ENCODE measurements at places on chromosomes 3 and 15.

DNA sequence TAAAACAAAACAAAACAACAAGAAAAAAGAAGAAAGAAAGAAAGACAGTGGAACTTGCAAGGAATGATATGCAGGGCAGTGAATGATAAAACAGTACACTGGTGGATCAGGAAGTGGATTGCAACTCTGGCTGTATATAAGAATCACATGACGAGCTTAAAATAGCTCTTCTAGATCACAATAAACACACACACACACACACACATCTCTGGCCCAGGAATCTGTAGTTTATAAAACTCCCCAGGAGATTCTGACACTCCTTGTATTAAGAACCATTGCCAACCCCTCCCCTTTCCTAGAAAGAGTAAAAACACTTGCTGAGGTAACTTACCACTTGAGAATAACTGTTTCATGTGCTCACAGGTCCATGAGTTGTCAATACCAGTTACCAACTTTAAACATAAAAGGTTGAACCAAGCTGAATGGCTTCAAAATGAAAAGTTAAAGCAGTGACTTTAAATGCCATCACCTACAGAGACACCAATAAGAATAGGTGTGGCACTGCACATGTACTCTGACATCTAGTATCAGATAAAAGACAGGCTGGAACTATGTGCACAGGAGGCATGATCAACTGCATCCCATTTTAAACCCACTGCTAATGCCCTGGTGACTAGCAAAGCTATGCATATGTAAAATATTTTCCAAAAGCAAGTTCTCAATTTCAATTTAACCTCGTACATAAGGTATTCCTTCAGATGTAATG is 3.9 kb downstream of the CPOX start:
- DNase-seq, result no peak

GRCh38 chr15:31974855-31975829 is 55.2 kb upstream of the CHRNA7 start:
- peak; percentile 37 for DNase-seq

DNA sequence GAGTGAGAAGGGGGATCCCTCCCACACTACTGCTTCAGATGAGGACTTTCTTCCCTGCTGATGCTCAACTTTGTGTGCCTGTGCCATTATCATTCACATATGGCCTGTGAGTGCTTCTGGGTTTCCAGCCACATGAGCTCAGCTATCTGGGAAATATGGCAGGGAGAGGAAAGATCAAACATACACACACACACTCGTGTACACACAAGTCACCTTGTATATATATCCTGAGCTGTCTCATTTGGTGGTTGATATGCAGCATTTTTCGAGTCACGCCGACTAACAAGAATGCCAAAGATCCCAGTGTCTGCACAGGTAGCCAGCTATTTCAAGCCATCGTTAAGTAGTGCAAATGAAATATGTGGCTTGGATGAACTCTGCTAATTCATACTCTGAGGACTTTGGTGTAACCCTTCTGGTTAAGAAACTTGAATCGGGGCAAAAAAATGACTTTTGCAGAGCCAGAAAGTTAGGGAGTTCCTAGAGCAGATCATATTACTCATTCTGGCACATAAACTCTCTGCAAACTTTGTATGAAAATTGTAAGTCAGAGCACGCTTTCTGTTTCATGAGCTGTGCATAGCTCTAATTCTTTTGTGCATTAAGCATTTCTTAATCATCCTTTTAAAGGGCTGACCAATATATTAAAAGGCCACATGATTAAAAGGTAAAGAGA is 24.9 kb upstream of the WNT5A start:
- no peak for DNase-seq

- peak; percentile 36 for DNase-seq
These were observed 325.4 kb downstream of the FOXP1 start for GRCh38 chr3:71258116-71258515.

DNA sequence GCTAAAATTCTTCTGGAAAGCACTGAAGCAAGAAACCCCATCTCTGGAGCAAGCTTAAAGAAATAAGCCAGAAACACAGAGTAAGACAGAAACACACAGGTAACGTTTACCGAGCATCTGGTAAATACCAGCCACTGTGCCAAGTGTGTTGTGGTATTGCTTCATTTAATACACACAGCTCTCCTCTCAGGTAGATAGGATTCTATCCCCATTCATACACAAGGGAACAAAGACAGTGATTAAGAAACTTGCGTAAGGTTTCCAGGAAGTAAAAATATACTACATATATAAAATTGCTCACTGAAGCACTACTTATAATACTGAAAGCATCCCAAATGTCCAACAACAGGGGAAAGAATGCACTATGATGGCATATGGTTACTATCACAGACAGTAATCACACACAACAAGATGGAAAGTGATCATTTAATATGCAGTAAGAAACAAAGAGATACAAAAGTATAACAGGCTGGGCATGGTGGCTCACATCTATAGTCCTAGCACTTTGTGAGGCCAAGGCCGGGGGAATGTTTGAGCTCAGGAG is 27.5 kb downstream of the TAMM41 start:
- no peak for DNase-seq

- no peak for DNase-seq
These were observed 329.9 kb upstream of the AGTR1 start for GRCh38 chr3:148367756-148368155.

GRCh38 chr3:98004721-98005120 is 30.4 kb downstream of the GABRR3 start:
- no peak for DNase-seq

GRCh38 chr3:114855839-114856238 is 291.2 kb downstream of the ZBTB20 start:
- DNase-seq, result no peak

GRCh38 chr3:157428853-157429252 is 7.8 kb upstream of the PTX3 start:
- no peak for DNase-seq

DNA sequence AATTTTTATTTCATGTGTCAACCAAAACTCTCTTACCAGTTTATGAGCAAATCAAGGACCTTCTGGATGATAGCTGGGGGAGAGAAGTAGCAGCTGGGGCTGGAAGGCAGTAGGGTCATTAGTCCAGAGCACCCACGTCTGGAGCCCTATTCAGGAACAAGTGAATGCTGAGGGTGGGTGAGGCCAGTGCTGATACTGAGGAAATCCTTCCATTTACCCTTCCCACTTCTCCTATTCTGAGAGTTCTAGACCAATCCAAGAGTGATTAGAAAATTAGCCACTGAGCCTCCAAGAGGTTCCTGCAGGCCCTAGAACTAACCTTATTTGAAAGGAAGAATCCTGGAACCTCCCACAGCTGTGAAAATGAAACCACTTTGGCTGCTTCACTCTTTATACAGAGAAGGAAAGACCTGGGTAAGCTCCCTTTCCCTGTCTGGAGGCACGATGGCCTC is 46.2 kb upstream of the VILL start:
- no peak for DNase-seq
